Stimulated activated CD4-positive, alpha-beta T cell treated with anti-CD3 and anti-CD28 coated beads, Interleukin-12 subunit alpha, Interleukin-12 subunit beta, amount 100 ng/mL, for 24 hours (primary cell): ENCODE measurements at places on chromosomes 5 and 9.

GRCh38 chr5:125372694-125373631 lies 626.5 kb upstream of the ZNF608 start:
- no peak for DNase-seq

GRCh38 chr9:14249527-14249926 lies 64.4 kb downstream of the NFIB start:
- DNase-seq, result no peak

DNA sequence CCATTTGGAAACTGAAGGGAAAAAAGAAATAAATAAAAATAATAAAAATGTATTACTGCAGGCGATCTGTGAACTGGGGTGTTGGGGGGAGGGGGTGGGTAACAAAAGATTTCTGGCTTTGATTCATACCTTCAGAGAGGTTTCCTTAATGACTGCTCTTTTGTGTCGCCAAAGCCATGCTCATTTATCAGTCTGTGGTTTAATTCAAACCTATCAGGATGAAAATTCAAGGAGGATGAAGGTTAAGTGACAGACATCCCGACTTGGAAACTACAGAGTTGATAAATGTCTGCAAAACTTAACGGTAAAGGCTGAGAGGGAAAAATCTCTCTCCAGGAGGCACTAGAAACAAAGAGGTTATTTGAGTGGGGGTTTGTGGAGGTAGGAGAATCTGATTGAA lies 278.2 kb downstream of the PSAT1 start:
- no peak for DNase-seq

- DNase-seq, result peak; percentile 1
Measured at GRCh38 chr5:153352685-153353219, 137.7 kb upstream of the GRIA1 start.

GRCh38 chr9:130423272-130423671 lies 21.5 kb upstream of the ASS1 start:
- DNase-seq, result no peak

DNA sequence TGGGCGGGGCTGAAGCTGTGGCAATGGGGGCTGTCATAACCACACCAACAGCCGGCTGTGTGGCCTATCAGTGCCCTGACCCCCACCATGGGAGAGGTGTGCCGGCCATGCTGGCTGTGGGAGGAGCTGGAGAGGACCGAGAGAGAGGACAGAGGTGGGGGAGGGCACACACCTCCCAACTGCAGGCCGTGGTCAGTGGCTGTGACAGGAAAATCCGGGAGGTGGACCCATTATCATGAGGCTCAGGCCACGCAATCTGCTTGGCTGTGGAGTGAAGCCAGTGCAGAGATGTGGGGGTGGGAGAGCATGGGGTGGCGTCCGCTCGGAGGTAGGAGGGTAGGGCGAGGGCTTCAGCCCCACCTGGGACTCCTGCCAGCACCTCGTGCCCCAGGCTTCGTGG lies 136.1 kb downstream of the RXRA start:
- DNase-seq, result no peak

DNA sequence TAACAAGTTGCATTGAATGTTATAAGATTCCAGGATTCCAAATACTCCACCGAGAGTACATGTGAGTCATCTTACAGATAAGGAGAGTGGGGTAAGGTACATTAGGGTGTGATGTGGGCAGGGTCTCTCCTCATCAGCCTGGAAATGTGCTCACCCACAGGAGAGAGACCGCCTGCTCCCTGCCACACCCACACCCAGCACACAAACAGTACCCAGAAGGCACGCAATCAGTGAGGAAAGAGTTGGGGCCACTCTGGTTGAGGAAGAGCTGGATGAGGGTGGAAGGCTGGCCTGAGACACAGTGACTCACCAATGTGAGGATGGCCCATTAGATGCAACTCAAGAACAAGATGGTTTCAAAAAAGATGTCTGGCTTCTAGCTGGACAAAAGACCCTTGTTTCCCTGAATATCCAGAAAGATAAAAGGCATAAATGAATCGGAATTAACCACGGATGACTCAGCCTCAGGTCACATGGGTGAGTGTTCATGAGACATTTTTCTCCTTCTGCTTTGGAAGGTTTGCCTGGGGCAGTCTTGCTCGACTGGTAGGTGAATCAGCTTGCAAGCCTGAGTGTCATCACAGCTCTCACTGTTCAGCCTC lies 51.1 kb upstream of the LHFPL2 start:
- DNase-seq, result no peak

- no peak for DNase-seq
Measured at GRCh38 chr9:71106992-71107391, 14.4 kb downstream of the TRPM3 start.

DNA sequence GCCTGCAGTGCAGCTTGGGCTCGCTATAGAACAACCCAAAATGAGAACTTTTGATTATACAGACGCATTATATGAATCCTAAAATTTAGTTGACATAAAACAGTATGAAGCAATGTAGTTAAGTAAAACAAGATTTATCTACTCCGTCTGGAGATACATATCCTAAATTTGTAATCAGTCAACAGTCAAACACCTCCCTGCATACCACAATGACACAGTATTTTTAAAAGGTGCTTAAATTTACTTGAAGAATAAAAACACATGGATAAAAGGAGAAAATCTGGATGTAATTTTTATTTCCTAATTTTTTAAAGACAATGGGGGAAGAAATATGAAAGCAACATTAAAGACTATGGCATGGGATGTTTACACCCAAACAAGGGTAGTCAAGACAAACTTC lies 70.8 kb downstream of the PTBP3 start:
- DNase-seq, result no peak

DNA sequence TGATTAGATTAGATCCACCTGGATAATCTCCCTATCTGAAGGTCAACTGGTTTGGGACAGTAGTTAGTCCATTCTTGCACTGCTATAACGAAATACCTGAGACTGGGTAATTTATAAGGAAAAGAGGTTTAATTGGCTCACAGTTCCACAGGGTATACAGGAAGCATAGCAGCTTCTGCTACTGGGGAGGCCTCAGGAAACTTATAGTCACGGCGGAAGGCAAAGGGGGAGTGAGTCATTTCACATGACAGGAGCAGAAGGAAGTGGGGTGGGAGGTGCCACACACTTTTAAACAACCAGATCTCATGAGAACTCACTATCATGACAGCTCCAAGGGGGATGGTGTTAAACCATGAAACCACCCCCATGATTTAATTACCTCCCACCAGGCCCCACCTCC lies 9.9 kb downstream of the C9orf40 start:
- peak; percentile 20 for DNase-seq

DNA sequence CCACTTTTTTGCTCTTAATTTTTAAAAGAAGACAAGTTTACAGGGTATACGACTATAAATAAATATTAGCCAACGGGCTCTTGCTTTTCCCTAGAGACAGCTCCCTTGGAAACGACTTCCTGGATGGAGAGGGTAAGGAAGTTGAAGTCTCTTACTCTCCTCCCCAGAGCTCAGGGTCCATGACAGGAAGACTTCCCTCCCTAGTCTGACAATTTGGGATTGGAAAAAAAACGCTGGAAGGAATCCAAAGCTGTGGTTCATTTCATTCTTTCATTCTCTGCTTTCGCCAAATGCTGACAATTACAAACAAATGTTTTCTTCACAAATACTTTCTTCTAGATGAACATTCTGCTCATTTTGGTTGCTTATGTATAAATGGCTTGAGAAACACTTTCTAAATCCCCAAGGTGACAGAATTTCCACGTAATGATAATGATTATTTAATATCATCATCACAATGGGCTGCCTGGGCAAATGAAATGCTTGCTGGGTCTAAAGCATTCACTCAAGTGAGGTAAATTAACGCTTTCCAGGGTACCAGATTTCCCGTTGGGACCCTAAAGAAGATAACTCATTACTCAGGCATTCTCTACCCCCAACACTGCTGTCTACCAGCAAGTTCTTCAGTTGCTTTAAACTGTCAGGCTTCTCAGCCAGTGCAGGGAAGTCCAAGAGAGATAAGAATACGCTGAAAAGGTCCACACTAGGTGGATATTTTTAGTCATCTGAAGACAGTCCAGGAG lies 139.8 kb upstream of the SLC30A5 start:
- no peak for DNase-seq

DNA sequence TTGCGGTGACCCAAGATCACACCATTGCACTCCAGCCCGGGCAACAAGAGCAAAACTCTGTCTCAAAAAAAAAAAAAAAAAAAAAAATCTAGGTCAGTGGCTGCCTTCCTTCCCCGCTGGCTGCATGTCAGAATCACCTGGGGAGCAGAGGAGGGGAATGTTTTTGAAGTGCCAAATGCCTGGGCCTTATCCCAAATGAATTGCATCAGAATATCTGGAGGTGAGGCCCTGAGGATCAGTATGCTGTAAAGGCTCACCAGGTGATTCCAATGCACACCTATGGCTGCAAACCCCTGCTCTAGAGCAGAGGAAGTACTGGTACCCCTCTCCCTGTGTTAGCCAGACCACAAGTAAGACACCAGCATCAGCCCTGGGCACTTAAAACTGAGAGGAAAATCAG lies 44.7 kb upstream of the GABRP start:
- no peak for DNase-seq

- DNase-seq, result no peak
Measured at GRCh38 chr9:29556317-29556716, 1983.0 kb upstream of the C9orf72 start.

- DNase-seq, result no peak
Measured at GRCh38 chr5:159217236-159217635, 7.9 kb upstream of the RNF145 start.

- no peak for DNase-seq
Measured at GRCh38 chr5:102798104-102798785, 43.1 kb downstream of the PAM start.

DNA sequence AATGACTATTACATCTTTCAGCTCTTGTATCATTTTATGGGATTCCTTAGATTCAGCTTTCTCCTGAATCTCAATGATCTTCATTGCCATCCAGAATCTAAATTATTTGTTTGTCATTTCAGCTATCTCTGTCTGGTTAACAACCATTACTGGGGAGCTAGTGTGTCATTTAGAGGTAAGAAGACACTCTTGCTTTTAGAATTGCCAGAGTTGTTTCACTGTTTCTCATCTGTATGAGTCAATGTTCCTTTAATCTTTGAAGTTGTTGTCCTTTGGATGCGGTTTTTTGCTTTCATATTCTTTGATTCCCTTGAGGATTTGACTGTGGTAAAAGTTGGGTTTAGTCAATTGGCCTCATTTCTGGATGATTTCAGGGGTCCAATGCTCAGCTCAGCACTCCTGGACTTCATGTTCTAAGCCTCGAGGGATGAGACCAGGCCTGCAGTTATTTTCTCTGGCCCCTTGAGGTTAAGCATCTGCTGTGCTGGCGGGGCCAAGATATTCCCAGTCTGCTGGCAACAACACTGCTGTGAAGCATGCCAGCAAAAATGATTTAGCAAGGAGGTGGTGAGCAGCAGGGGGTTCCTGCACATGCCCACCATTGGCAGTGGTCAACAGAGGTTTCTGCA lies 102.4 kb upstream of the PCSK5 start:
- DNase-seq, result no peak

DNA sequence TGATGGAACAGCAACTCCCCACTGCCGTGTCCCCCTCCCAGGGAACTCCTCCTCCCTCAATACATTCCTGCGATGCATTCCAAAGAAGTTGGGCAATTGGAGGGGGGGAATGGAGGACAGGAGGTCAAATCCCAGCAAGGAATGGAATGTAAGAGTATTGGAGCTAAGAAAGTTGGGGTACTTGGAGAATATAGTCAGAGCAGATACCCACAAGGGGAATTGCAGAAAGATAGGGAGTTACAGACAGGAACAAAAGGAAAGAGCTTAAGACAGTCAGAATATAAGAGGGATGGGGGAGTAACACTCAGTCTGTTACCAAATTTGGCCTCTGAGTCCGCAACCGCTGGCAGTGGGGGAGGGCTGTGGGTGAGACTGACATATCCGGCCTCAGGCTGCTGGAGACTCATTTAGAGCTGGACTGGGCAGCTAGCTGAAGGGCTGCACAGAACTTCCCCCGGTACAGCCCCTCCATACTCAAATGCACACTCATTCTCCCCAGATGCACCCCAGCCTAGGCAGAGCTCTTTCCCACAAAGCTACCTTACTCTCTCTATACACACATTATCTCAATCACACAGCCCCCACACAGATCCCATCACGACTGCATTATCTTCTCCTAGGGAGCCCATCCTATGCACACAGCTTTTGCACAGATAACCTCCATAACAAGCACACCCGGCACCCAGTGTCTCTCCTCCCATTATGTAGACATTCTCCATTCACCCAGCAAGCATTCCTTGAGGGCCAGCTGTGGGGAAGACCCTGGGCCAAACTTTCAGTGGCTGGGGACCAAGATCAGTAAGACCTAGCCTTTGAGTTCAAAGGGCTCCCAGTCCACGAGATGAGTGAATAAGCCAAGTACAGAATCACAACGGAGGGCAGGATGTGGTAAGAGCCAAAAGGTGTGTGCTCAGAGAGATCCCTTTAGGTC lies 3.7 kb downstream of the TLN1 start:
- no peak for DNase-seq

DNA sequence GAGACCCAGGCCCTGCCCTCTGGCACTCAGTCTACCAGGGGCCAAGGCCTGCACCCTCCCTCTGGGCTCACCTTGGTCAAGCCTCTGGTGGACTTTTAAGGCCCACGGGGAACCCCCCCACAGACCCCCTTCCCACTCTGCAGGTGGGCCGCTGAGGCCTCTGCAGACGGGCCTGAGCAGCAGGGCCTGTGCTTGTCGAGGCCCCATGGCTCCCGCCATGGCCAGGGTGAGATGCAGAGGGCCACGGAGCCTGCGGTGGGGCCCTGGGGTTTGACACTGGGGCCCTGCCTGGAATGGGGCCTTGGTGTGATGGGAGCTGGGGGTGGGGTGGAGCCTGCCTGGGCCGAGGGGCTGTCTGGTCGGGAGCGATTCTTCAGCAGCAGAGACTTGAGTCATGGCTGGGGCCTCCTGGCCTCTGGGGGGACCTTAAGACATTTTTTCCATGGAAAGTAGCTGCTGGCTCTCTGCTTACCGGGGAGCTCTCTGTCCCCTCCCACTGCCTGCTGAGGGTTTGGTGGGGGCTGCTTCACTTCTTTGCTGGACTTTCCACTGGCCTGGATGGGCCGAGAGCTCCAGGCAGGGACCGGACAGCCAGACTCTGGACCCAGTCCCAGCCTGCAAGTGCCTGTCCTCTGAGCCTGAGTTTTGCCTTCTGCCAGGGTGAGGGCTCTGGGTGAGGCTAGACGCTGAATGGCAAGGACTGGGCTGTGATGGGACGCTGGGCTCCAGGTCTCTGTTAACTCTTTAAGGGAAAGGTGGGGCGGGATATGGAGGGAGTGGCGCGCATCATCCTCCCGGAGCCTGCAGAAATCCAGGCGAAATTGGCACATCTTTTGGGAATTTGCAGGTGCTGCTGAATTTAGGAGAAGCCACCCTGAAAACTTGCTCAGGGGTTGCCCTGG lies 132.2 kb downstream of the RXRA start:
- DNase-seq, result no peak

DNA sequence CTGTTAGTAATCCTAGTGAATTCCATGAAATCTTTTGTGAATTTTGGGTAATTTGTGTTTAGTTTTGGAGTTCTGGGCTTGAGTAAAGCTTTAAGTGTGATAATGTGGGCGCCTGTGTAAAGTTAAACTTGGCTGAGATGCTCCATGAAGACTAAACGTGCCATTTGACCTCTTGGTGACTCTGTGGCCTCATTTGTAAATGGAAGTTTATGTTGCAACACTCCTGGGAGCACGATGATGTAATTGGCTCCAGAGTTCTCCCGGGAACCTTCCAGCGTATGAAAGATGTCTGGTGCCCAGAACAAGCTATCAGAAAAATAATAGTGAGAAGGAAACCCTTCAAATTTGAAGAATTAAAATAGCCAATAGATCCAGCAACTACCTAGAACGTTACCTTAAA lies 981.2 kb downstream of the TLE4 start:
- DNase-seq, result no peak
